ENCODE measurements at places on chromosomes 7 and 10.

DNA sequence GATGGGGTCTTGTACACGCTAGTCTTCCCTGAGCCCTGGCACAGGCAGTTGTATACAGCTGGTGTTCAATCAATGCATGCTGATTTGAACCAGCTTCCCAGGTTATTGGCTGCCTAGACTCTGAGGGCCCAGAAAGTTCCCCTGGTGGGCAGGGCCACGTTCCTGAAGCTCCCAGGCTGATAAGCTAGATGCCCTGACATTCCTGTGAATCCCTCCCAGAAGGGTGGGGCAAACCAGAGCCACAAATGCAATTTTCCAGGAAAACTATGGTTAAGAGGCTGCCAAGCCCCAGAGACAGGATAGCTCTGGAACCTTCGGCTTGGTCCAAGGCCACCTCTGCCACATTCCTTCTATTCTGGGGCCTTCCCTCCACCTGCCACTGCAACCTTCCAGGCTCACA lies 78.2 kb downstream of the FAM53B start:
- DNase-seq, result no peak

- DNase-seq, result no peak
Observed at GRCh38 chr10:19987931-19988330, 171.7 kb downstream of the PLXDC2 start.

- no peak for DNase-seq
Observed at GRCh38 chr10:132840698-132841614, 55.0 kb upstream of the NKX6-2 start.

DNA sequence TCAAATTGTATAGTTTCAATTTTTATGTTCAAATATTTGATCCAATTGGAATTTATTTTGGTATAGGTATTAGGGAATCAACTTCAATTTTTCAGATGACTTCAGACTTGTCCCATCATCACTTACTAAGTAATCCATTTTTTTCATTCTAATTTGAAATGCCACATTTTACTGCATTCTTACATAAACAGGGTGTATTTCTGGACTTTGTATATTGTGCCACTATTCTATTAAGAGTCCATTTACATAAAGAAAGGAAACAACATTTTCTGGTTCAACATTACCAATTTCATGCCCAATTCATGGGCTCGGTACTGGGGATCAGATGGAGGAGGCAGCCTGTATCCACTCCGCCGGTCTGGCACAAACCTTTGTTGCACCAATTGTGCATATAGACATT lies 15.8 kb downstream of the ECD start:
- no peak for DNase-seq

- DNase-seq, result no peak
Observed at GRCh38 chr7:107045195-107045960, 873 bp downstream of the PRKAR2B start.

DNA sequence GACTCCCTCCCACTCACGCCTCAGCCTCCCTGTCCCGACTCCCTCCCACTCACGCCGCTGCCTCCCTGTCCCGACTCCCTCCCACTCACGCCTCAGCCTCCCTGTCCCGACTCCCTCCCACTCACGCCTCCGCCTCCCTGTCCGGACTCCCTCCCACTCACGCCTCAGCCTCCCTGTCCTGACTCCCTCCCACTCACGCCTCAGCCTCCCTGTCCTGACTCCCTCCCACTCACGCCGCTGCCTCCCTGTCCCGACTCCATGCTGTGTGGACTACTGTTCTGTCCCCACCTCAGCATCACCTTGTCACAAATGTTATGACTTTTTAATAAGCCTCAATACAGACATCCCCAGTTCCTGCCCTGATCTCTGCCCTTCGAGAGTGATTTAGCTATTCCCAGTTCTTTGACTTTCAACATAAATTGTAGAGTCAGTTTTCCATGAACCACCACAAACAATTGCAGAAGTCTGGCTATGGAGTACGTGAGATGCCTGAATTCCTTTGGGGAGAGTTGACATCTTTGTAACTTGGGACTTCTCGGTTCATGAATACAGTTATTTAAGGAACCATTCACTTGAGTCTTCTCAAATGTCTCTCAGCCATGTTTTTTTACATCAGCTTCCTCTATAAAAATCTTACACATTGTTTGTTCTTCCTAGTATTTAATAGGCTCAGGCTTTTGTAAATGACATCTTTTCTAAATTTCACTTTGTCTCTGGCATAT lies 71.9 kb downstream of the FOXL3 start:
- DNase-seq, result no peak

DNA sequence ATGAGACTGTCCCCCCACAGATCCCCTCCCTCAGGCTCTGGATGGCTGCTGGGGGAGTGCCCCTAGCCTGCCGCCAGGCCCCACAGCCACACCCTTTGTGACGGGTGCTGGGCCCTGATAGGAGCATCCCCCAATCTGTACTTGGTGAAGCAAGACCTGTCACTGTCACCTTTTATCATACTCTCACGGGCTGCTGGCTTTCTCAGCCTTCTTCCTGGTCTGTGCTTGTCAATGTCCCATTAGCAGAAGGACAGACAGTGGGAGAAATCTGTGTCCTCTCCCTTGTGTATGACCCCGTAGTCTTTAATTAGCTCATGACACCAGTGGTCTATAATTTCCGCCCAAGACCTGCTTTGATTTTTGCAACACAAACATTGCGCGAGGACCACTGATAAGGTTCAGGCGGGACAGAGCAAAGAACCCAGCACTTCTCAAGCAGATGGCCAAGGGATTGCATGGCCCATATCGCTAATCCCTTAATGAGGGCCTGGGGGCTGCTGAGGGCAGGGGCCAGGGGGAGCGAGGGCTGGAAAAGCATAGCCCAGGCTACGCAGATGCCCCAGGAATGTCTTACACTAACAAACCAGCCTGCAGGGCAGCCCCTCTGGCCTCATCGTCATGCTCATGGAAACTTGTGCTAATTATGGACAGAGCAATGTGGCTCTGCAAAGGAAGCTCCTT lies 127.8 kb downstream of the PTPN20 start:
- DNase-seq, result no peak

DNA sequence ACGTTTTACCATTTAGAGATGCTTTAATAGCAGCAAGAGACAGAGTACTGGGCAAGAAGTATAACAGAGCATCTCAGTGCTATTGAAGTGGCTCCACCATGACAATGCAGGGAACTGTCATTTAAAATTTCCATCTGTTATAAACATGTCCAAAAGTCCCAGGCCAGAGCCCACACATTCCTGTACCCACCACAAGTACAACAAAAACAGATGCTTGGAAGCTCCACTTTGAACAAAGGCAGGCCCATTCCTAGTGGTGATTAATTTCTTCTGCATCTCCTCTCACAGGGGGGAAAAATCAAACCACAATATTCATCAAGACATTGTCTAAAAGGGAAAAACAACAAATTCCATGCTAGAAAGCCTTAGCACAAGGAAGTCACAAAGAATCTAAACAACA lies 627.9 kb downstream of the PARD3 start:
- DNase-seq, result peak; percentile 36

GRCh38 chr10:72252972-72253371 lies 20.8 kb upstream of the DDIT4 start:
- no peak for DNase-seq

DNA sequence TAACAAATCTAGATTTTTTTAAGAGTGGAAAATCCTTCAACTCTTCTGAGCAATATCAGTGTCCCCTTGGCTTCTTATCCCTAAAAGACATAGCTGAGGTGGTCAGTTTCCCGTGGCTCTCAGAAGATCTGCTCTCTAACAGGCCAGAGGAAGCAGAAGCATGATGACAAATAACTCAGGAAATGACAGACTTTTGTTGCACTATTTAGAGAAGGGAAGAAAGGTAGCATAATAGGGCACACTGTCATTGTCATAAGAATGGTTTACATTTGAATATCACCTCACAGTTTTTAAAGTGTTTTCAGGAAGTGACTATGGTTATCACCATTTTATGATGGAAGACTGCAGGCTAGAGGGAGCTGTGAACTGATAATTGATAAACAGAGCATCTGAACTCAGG lies 33.6 kb upstream of the RAPGEF5 start:
- DNase-seq, result no peak

- no peak for DNase-seq
Observed at GRCh38 chr7:40761762-40762560, 627.2 kb downstream of the SUGCT start.

DNA sequence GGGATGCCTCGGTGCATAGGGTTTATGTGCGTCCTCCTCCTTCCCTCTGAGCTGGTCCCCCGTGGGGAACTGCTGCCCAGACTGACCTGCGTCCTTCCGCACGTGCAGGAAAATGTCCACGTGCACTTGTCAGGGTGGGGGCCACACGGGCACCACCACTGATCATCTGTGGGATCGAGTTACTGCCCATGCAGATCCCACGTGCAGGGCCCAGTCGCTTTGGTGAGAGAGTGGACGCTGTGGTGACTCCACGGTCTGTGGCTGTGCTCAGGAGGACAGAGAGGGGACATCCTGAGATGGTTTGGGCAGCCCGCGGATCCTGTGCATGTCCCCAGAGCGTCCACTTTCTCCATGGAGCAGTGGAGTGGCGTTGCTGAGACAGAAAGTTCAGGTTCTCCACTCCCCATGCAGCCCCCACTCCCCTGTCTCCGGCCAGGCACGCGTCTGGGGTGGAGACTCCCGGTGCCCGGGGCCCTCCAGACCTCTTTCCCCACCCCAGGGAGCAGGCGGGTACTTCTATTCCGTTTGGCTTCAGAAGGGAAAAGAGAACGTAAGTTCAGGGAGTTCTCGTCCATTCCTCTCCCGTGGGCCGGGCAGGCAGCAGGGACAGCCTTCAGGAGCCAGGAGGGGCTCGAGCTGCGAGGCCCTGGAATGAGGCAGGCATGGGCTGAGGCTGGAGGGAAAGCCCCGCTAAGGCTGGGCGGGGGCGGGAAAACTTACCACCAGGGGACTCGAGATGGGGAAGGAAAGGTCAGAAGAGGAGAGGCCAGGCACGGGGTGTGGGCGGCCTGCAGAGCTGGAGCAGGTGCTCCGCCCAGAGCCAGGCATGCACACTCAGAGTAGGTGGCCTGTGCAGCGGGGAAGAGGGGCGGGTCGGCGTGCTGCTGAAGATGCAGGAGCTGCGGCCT lies 59.9 kb downstream of the EGFR start:
- no peak for DNase-seq

DNA sequence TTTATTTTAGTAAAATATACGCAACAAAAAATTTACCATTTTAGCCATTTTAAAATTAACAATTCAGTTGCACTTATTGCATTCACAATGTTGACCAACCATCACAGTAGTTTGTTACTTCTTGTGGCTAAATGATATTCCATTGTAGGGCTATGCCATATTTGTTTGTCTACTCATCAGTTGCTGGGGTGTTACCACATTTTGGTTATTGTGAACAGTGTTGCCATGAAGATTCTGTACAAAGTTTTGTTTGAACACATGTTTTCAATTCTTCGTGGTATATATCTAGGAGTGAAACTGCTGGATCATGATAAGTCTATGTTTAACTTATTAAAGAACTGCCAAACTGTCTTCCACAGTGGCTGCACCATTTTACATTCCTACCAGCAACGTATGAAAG lies 46.3 kb upstream of the ZNF365 start:
- peak; percentile 30 for DNase-seq

GRCh38 chr10:34993782-34994181 lies 96.4 kb downstream of the CUL2 start:
- no peak for DNase-seq

DNA sequence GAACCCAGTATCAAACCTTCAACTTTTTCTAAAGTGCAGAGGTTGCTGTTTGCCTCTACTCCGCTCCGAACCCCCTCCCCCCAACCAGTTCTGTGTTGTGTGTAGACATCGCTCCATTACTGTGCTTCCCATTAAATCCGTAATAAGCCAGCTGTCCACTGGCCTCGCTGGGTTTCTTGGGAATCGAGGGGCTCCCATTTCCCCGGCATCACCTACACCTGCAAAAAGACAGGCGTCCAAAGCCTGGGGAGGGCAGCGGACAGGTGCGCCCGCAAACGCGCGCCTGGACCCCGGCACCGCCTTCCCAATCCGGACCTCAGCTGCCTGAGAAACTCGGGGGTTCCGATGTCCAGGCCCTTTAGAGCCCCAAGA lies 631 bp downstream of the RTKN2 start:
- no peak for DNase-seq

Measured in renal cortical epithelial cell (primary cell).